ENCODE measurements at places on chromosomes 13 and 19. TPM values are rescaled to one million over a fixed set of nuclear protein-coding genes. Genes with fewer than 3 reads are reported as not detected.

DNA sequence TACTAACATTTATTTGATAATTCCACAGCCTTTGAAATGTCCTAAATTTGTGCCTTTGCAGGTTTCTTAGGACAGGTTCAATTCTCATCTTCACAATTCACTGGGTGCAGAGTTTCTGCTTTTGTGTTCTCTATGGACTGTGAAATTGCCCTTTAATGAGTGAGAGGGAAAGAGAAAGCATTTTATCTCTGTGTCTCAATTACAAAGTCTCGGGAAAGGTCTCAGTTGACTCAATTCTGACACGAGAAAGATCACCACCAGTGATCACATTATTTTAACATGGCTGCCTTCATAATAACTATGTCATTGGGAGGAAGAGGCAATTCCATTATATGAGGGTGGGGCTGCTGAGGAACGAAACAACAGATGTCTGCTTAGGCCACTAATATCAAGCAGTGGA lies 26.2 kb upstream of the LRCH1 start:
- no peak for DNase-seq

The ACTMAP gene
- polyA plus RNA-seq: 3.1 TPM

- DNase-seq: no peak
Measured at GRCh38 chr13:35898041-35898440, 233.1 kb downstream of the DCLK1 start.

GRCh38 chr13:94342436-94343242 lies 136.8 kb downstream of the DCT start:
- no peak for DNase-seq

The SHFL gene
- 29.1 TPM for polyA plus RNA-seq

- no peak for DNase-seq
Measured at GRCh38 chr19:54418930-54419800, 3.9 kb downstream of the TTYH1 start.

- DNase-seq: no peak
Measured at GRCh38 chr13:30141775-30142485, 165.4 kb downstream of the KATNAL1 start.

DNA sequence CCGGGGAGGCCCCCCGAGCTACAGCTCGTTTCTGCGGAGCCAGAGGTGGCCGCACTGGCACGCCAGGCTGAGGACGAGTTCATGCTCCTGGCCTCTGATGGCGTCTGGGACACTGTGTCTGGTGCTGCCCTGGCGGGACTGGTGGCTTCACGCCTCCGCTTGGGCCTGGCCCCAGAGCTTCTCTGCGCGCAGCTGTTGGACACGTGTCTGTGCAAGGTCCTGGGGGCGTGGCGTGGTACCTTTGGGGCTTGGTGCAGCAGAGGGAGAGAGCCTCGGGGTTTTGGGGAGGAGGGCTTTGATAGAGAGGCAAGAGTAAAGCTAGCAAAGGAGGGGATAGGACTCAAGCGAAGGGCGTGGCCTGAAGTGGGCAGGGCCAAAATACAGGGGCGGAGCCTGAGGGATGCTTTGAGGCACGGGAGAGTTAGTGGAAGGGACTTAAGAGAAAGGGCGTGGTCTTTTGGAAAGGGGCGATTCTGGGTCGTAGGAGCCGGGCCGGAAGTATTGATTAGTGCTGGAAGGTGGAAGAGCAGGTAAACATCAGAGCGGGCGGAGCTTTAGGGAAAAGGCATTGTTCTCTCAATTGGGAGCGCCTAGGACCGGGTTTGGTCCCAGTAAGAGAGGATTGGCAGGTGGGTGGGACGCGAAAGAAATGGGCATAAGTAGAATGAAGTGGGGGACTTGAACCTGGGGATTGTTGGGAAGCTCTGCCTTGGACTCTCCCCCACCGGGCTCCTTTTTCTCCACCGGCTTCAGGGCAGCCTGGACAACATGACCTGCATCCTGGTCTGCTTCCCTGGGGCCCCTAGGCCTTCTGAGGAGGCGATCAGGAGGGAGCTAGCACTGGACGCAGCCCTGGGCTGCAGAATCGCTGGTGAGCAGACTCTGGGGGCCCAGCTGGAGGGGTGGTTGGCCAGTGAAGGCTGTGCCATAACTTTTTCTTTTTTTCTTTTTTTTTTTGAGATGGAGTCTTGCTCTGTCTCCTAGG lies 1.2 kb downstream of the PPM1N start:
- peak; percentile 77 for DNase-seq

DNA sequence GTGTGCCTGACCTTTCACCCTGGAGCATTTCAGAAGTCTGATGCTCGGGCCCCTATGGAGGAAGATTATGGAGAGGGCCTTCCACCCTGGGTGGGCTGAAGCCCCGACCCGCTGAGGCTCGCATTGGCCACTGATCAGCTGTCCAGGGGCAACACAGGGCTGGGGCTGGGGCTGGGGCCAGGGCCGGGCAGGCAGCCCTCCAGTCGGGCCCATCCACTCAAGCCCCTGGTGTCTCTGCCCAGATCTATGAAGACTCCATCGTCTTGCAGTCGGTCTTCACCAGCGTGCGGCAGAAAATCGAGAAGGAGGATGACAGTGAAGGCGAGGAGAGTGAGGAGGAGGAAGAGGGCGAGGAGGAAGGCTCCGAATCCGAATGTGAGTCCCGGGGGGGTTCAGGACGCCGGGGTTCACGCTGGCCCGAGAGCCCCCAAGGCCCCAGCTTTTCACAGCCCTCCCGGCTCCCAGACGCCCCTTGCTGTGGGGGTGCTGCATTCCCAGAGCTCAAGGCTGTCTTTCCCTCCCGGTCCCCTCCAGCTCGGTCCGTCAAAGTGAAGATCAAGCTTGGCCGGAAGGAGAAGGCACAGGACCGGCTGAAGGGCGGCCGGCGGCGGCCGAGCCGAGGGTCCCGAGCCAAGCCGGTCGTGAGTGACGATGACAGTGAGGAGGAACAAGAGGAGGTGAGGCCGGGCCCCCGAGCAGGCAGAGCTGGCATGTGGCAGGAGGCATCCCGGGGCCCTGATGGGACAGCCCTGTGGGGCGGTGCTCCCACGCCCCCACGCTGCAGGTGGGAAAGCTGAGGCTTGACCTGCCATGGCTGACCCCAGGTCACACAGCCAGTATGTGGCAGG lies 29.5 kb upstream of the LDLR start:
- DNase-seq: no peak

- DNase-seq: peak; percentile 38
Measured at GRCh38 chr19:42076380-42076944, 496 bp downstream of the ZNF574 start.

The MRPL57 gene
- 70.8 TPM for polyA plus RNA-seq

GRCh38 chr13:34620074-34620850 lies 321.8 kb upstream of the NBEA start:
- no peak for DNase-seq

GRCh38 chr13:39023316-39023715 lies 14.6 kb downstream of the PROSER1 start:
- DNase-seq: no peak

DNA sequence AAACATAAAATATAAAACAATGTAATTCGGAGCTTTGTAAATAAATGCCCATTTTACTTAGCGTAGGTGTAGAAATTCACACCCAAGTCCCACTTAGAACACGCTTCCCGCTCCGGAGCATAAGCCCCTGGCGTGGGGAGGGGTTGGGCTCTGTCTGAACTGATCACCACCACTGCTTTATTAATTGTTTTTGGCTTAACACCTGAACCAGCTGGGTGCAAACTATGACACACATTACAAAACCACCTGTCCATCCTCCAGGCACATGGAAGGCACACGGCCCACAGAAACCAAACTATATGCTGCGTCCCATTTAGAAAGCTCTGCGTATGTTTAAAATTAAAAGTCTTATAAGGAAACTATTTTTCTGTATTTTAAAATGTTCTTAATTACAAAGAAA lies 25.9 kb downstream of the RASA3 start:
- DNase-seq: no peak

GRCh38 chr13:64675255-64675892 lies 2554.8 kb downstream of the PCDH9 start:
- DNase-seq: no peak

The CFAP97D2 gene
- not detected for polyA plus RNA-seq

The MYO16 gene
- 2.3 TPM for polyA plus RNA-seq

GRCh38 chr13:83878691-83879430 lies 3.4 kb downstream of the SLITRK1 start:
- no peak for DNase-seq

- DNase-seq: no peak
Measured at GRCh38 chr13:34951528-34951927, 9.5 kb downstream of the NBEA start.
